Activated CD8-positive, alpha-beta T cell treated with anti-CD3 and anti-CD28 coated beads for 36 hours (primary cell): ENCODE measurements at places on chromosomes 11 and 22. TPM values are rescaled to one million over a fixed set of nuclear protein-coding genes. Genes with fewer than 3 reads are reported as not detected.

- peak; percentile 30 for DNase-seq
Measured at GRCh38 chr22:18095101-18095805, 15.4 kb upstream of the TUBA8 start.

- DNase-seq, result no peak
Measured at GRCh38 chr11:120183701-120184141, 27.1 kb upstream of the OAF start.

DNA sequence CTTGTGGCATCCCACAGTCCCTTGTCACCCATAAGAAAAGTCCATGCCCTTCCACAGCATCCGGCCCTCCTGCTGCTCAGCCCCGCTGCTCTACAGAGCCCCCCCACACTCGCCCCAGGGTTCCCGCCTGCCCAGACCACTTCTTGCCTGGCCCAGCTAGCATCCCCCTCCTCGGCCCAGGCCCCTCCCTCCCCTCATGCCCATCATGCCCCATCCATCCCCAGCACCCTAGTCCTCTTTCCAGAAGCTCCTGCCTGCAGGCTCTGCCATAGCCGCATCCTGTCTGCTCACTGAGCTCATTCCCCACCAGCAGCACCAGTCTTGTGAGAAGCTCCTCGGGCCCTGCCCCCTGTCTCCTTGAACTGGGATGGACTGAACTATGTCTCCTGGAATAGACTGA, 54.4 kb downstream of the LINC01488 start:
- DNase-seq, result no peak

GRCh38 chr11:35748644-35749043, 86.1 kb downstream of the TRIM44 start:
- DNase-seq, result no peak

DNA sequence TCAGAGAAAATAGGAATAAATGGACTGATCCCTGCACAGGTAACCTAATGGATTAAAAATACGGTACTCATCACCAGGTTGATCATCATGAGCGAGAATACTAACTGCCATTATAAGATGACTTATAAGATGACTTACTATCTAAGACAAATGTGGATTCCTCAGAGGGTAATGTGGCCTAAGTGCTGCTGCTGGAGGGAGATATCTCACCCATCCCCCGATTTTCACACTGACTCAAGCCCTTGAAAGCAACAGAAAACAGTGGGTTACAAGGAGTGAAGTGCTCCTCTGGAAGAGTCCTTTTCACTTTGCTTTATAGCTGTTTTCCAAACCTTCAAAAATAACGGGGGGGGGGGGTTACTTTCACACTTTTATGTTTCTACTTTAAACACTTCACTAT, 920 bp downstream of the TMEM218 start:
- DNase-seq, result peak; percentile 40

GRCh38 chr11:55457641-55458040, 89.9 kb downstream of the OR4A15 start:
- DNase-seq, result no peak

- no peak for DNase-seq
Measured at GRCh38 chr11:71065841-71066240, 186.5 kb downstream of the SHANK2 start.

GRCh38 chr11:18321578-18321968, 367 bp downstream of the HPS5 start:
- no peak for DNase-seq

GRCh38 chr11:128500493-128500892, 86.9 kb downstream of the ETS1 start:
- DNase-seq, result no peak

DNA sequence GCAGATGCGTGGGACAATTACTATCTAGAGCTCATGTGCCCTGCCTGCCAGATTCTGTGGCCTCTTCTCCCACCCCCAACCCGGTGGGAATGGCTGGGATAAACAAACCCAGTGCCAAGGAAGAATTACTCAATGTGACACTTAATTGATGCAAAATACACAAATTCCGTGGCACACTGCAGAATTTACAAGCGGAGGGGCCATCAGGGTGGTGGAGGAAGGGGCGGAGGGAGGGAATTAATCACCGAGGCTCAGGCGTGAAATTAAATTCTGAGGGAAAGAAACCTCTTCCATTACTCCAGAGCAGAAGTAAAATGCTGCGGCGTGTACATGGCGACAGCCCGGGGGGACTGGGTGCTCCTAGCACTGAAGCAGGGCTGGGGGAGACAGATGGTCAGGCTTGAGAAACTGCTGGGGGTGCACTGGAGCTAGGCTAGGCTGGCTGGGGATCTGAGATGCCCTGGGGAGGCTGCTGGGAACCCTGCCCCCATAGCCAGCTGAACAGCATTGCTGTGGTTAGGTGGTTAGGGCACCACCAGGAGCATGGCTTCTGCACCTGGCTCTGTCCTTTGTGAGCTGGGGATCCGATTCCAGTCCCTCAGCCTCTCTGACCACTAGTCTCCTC, 200.6 kb downstream of the CEP164 start:
- DNase-seq, result no peak

GRCh38 chr22:37802310-37803194, 5.2 kb upstream of the GCAT start:
- peak; percentile 42 for DNase-seq

DNA sequence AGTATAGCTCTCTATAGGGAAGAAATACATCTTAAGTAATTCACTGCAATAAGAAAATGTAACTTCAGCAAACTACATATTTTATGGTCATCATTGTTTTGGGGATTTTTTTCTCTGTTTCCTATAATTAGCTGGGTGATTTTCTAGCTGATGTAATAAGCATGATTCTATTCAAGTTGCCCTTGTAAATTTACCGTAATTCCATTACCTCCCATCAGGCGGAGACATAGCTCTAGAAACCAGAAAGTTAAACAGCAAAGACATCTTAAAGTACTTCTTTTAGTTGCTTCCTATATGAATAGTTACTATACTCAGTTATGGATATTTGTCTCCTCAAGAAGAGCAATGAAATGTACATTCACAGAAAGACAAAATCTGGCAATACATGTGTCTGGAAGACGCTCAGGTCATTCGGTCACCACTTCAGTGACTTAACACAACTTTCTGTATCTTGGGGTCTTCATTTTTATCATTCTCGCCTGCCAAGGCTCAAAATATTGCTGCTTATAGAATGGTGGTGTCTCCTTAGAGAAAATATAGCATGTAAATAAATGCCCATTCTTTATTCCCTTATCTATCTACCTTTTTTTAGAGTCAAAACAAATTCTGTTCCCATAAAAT, 239.9 kb upstream of the ZC3H12C start:
- peak; percentile 4 for DNase-seq

- DNase-seq, result no peak
Measured at GRCh38 chr11:70360211-70360610, 38.1 kb upstream of the CTTN start.

- no peak for DNase-seq
Measured at GRCh38 chr11:92865352-92865751, 104.1 kb upstream of the MTNR1B start.

DNA sequence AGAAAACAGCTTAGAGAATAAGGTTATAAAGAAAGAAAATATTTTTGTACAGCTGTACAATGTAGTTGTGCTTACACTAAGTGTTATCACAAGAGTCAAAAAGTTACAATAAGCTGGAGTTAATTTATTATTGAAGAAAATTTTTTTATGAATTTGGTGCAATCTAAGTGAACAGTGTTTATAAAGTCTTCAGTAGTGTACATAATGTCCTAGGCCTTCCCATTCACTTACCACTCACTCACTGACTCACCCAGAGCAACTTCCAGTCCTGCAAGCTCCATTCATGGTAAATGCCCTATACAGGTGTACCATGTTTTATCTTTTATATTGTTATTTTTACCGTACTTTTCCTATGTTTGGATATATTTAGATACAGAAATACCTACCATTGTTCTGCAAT, 34.7 kb downstream of the GDPD4 start:
- no peak for DNase-seq

The LRRC75B gene
- total RNA-seq, result 1.5 TPM

The FAM180B gene
- total RNA-seq, result not detected

The PKNOX2 gene
- total RNA-seq, result not detected

The CEP126 gene
- 1.1 TPM for total RNA-seq

The APOL1 gene
- 13.8 TPM for total RNA-seq

The SLC16A8 gene
- total RNA-seq, result not detected

The CYP2D6 gene
- total RNA-seq, result 2.0 TPM

The OR8K1 gene
- total RNA-seq, result not detected

The TMEM45B gene
- 0.49 TPM for total RNA-seq

The MTA2 gene
- 164 TPM for total RNA-seq

The TSPAN32 gene
- 4.9 TPM for total RNA-seq
